Cerebellum (tissue), 4 donors: ENCODE measurements at places on chromosomes 1 and 21. TPM values are rescaled to one million over a fixed set of nuclear protein-coding genes. Genes with fewer than 3 reads are reported as not detected.

SPAG17 gene
- 4.9 TPM for total RNA-seq

GPR25 gene
- not detected for total RNA-seq

C1orf185 gene
- not detected for total RNA-seq

UAP1 gene
- 29.6 TPM for total RNA-seq

LHX8 gene
- 0.64 TPM for total RNA-seq

NUP210L gene
- total RNA-seq, result not detected

LIN28A gene
- total RNA-seq, result not detected

ATP5PO gene
- 82.2 TPM for total RNA-seq

COL24A1 gene
- total RNA-seq, result 15.2 TPM

KRTAP13-2 gene
- not detected for total RNA-seq

SPRR3 gene
- total RNA-seq, result not detected

UBASH3A gene
- total RNA-seq, result not detected

REG4 gene
- not detected for total RNA-seq

FNDC10 gene
- 2.3 TPM for total RNA-seq

CD34 gene
- 2.8 TPM for total RNA-seq

ELF3 gene
- 0.73 TPM for total RNA-seq

PLEKHA6 gene
- 13.6 TPM for total RNA-seq

LAMTOR2 gene
- 19.6 TPM for total RNA-seq

CYP4Z1 gene
- total RNA-seq, result 1.4 TPM

KIAA1614 gene
- 8.2 TPM for total RNA-seq

TAL1 gene
- total RNA-seq, result 2.7 TPM

C4BPA gene
- total RNA-seq, result not detected

LCE3E gene
- total RNA-seq, result not detected

CA14 gene
- 7.3 TPM for total RNA-seq

SLAMF9 gene
- total RNA-seq, result not detected

SMPDL3B gene
- 0.73 TPM for total RNA-seq

LAMTOR5 gene
- total RNA-seq, result 29.3 TPM

SAMSN1 gene
- 3.8 TPM for total RNA-seq
